H54 (cell line): ENCODE measurements at places on chromosomes 2 and 18.

GRCh38 chr2:238653431-238654109, 194.3 kb upstream of the TWIST2 start:
- DNase-seq = no peak

GRCh38 chr2:236830926-236831325, 254.8 kb upstream of the COPS8 start:
- no peak for DNase-seq

GRCh38 chr2:197258580-197258979, 52.0 kb downstream of the ANKRD44 start:
- no peak for DNase-seq

GRCh38 chr2:159859583-159859982, 61.6 kb upstream of the CD302 start:
- no peak for DNase-seq

DNA sequence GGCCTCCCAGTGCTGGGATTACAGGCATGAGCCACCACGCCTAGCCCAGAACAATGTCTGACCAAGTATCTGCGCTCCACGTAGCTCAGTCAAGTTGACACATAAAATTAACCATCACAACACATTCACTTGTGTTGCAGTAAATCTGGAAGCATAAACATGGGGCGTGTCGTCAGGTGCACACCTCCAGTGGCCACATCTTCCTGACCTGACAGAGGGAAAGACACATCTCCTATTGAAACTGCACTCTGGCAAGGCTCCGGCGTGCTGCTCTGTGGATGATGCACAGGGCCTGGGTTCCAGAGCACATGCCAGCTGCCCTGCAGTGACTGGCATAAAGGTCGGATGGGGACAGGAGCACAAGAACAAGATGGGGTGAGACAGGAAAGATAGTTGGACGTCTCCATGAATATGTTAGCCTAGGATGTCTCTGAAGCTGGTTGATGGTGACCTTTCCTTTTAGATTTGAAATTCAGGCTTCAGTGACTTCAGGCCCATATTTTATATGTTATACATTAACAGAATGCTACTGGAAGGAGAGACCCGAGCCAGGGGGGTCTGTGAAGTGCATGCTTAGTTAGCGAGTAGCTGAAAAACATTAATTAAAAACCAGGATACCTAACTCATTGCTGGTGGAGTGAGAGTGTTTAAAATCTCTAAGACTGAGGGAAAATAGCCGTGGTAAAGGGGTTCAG, 10.9 kb downstream of the IMPA2 start:
- DNase-seq = no peak

- DNase-seq = no peak
Measured at GRCh38 chr2:104504331-104505073, 349.4 kb upstream of the POU3F3 start.

DNA sequence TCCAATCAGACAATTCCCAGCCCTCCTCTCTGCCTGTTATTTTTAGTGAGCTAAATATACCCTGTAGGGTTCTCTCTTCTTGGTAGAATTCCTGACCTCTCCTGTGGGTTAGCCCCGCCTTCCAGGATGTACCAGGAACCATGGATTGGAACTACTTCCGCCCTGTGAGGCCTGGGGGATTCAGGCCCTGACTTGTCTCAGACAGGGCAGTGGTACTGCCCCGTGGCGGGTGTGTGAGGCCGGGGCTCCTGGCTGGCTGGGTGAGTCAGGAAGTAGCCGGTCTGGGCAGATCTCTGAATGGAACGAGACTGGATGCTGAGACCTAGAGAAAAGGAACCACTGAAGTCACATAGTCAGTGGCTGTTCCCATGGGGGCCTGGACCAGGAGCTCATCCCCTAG, 50.5 kb downstream of the DYSF start:
- DNase-seq = no peak

- DNase-seq = no peak
Measured at GRCh38 chr2:215604606-215605005, 168.7 kb upstream of the FN1 start.

DNA sequence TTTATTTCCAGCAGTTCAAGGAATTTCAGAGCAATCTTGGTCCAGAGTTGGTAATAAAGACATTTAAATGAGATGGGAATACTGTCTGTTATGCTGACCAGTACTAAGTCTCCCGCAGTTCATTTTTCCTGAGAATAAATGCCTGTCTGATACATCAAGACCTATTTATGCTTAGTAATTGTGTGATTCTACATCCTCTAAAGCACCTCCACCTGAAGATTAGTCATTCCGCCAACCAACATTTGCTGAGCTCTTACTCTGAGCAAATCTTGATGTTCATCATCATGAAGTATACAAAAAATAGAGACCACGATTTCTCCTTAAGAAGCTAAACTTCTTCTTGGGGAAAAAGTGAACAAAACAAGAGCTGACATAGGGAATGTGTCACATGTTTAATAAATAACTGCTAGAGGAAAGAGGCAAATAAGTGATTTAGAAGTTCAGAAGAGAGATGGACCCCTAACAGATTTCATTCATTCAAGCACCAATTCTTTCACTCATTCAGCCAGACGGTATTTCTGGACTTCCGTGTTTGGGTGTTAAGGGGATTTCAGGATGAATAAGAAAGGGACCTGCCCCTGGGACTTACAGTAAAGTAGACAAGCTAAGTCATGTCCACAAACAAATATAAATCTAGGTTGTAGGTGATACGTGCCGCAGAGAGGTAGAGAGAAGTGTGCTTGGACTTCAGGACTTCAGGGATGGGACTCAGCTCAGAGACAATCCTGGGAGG, 34.2 kb upstream of the PPP4R1 start:
- no peak for DNase-seq
